Activated CD4-positive, alpha-beta memory T cell treated with anti-CD3 and anti-CD28 coated beads for 36 hours (primary cell): ENCODE measurements at places on chromosomes 4 and X.

- no peak for DNase-seq
These were observed 328.5 kb upstream of the FGF16 start for GRCh38 chrX:77118686-77119085.

DNA sequence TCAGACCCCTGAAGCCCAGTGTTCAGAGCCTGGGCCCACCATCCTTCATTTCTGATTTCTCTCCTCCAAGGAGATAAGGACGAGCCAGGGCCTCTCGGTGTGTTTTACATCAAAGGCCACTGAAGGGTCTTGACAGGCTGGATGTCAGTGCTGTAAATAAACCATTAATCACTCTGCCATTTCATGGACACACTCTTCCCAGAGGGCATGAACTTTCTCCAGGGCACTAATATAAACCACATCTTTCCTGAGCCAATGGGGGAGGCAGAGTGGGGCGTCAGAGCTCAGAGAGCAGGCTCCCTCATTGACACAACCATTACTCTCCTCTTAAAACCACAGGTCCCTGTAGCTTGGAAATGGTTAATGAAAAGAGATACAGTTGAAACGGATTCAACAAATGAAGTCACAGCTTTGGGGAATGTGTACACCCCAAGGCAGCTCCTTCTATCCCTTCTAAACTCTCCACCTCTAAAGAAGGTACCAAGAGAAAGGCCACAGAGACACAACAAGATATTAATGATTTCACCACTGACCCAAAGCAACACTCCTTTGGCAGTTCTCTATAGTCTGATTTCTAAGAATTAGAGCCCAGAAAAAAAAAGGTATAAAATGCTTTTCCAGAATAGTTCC lies 200.6 kb downstream of the CHIC2 start:
- DNase-seq, result no peak

DNA sequence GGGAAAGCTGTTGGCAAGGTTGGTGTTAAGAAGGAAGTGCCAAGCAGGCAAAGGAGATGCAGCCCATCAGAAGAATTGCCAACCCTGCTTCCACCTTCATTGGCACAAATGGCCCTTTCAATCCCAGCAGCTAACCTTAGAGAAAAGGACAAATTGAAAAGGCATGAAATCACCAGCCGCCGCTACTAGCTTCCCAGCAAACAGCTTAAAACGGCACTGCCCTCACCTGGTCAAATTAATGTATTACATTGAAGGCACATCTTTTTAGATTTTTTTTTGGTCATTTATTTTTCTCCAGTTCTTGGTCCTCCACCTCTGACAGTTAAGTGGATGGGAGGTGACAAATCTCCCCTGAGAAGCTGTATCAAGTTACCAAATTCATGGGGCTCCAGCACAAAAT lies 51.0 kb upstream of the NHSL2 start:
- peak; percentile 31 for DNase-seq

DNA sequence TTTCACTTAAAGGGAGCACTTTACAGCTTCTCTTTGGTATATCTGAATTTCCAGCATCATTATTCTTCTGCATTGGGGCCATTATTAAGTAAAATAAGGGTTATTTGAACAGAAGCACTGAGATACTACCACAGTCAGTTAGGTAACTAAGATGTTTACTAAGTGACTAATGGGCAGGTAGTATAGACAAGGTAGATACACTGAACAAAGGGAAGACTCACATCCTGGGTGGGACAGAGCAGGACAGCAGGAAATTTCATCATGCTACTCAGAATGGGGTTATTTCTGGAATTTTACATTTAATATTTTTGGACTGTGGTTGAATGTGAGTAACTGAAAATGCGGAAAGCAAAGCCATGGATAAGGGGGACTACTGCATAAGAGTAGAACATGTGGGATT lies 316.0 kb downstream of the CCSER1 start:
- DNase-seq, result no peak

DNA sequence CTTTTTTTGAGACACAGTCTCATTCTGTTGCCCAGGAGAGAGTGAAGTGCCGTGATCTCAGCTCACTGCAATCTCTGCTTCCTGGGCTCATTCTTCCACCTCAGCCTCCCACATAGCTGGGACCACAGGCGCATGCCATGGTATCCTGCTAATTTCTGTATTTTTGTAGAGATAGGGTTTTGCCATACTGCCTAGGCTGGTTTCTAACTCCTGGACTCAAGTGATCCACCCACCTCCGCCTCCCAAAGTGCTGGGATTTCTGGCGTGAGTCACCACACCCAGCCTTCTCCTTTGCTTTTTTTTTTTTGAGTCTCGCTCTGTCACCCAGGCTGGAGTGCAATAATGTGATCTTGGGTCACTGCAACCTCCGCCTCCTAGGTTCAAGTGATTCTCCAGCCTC lies 94.1 kb downstream of the PDS5A start:
- no peak for DNase-seq

DNA sequence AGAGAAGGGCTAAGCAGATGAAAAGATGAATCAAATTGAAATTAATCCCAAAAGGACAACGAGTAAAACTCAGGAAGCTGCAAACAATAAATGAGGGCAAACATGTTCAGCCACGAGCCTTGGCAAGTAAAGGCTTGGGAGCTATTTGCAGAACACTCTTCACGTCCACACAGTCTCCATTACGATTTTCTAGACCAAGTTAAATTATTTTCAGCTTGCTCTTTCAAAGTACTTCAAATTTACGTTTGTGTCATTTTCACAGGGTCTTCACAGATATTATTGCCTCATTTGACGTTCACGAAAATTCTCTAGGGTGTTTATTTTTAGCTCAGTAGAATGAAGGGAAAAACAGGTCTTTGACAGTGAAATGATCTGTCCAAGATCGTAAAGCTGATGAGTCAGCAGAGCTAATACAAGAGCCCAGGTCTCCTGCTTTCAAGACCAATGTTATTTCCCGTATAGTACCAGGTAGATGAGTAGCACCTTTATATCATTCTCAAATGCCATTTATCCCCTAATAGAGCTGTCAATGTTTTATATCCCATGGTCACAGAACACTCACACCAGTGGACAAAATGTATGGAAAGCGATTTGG lies 20.9 kb downstream of the KLB start:
- no peak for DNase-seq

GRCh38 chr4:19993242-19993641 lies 258.5 kb upstream of the SLIT2 start:
- DNase-seq, result no peak

DNA sequence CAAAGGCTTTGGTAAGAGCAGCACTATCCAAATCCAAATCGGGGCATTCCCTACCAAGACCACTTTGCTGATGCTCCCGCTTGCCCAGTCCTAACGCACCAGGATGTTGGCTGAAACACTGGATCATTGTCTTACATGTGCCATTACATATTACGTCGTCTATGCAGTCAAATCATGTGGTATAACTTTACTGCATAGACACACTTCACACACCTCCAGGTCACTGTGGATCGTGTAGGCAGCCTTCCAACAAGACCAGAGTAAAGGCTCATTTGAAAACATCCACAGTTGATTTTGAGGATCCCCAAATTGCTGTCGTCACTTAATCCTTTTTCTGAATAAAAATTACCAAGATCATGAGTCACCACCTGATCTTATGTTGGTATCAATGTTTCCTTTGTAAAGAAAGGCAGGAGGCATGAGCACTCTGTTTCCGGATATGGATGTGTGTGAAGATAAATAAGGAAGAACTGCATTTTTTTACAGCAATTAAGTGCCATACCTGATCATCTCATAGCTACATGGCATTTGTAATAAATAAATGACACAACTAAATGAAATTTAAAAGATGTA lies 18.5 kb downstream of the TENM3 start:
- no peak for DNase-seq

GRCh38 chr4:139241086-139241783 lies 38.8 kb downstream of the MGARP start:
- DNase-seq, result no peak

GRCh38 chr4:117691572-117692351 lies 342.5 kb upstream of the NDST3 start:
- DNase-seq, result no peak

GRCh38 chr4:46648088-46648744 lies 258.3 kb upstream of the GABRA2 start:
- DNase-seq, result no peak

- DNase-seq, result no peak
These were observed 2.6 kb upstream of the HPGDS start for GRCh38 chr4:94345266-94345665.

- DNase-seq, result no peak
These were observed 203.7 kb downstream of the BMPR1B start for GRCh38 chr4:94961420-94961819.

- no peak for DNase-seq
These were observed 1.3 kb upstream of the INTU start for GRCh38 chr4:127631420-127631819.

DNA sequence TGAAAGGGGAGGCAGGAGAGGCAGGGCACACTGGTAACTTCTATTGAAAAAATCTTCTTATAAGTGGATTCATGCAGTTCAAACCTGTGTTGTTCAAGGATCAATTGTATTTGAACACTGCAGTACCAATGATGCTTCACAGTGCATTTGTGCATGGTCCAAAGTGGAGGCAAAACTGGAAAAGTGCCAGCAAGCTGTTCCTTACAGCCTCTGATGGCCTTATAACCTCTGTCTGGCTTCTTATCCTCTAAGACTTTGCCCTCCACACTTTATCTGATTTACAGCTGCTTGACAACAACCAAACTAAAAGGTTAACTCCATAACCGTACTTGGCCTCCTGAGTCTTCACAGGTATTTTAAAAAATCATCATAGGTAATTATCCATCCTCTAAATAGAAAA lies 40.4 kb downstream of the MAGEB17 start:
- no peak for DNase-seq

DNA sequence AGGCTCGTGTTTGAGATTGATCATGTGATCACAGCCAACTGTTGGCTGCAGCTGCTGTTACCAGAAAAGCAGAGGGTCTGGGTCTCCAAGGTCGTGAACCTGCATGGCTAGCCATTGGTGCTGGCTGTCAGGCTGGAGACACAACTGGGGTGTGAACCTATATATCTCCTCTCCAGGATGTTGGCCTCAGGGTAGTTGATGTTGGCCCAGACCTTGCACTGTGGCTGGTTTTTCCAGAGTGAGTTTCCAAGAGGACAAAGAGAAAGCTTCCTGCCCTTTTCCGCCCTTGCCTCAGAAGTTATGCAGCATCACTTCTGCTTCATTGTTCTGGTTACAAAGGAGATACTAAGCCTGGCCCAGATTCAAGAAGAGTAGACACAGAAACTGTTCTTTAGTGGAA lies 607.8 kb upstream of the HS3ST1 start:
- DNase-seq, result no peak

GRCh38 chr4:173237152-173237551 lies 68.5 kb downstream of the GALNT7 start:
- DNase-seq, result no peak

DNA sequence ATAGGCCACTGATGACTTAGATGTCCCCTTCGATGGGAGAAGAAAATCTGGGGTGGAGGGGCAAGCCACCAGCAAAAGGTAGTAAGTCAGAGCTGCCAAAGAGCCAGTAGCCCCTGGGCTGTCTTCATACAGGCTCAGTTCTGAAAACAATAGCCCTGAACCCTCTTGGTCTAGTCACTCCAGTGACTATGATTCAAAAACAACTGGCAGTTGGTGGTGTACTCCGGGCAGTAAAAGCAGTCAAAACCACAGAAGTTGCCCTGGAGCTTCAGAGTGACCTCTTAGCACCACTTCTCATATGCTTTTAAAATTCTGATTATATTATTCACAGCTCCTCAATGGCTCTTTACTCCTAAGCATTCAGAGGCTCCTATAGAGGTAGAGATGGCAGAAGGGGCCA lies 164.3 kb upstream of the MAMLD1 start:
- DNase-seq, result no peak

- DNase-seq, result no peak
These were observed 492.0 kb downstream of the ZIC3 start for GRCh38 chrX:138057883-138058282.

DNA sequence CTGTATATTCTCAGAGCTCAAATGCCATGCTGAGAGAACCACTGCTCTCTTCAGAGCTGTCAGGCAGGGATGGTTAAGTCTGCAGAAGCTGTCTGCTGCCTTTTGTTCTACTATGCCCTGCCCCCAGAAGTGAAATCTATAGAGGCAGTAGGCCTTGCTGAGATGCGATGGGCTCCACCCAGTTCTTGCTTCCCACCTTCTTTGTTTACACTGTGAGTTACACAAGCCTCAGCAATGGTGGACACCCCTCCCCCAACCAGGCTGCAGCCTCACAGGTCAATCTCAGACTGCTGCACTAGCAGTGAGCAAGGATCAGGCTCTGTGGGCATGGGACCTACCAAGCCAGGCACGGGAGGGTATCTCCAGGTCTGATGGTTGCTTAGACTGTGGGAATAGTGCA lies 271.6 kb downstream of the CENPC start:
- DNase-seq, result no peak

DNA sequence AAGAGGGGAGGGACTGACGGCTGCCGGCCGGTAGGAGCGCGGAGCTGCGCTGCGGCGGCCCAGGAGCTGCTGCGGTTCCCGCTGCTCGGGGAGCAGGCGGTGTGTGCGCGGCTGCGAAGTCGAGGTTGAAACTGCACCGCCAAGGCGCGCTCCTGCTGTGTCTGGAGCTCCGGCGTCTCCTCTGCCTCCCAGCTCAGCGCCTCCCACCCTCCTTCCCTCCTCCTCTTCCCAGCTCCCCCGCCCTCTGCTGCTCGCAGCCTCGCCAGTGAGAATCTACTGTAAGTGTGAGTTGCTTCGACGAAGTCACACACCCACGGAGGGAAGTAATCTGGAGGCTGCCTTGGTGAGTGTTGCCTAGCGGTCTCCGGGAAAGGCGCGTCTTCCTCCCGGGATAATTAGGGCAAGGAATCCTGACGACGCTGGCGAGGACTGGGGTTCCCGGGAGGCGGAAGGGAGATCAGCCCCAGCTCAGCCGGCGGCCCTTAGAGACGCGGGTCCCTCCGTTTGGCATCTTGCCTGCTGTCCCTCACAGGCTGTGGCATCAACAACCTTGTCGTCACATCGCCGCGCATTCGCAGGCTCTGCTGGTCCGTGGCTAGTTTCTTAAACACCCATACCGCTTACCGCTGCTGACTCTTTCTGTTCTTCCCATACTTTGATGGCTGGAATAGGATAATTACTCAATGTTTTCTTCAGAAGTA lies at the start of gene EPHA5:
TSS of gene EPHA5 (minus strand) at position 159 of the 701 bp plus-strand sequence. CDS start 747 bp downstream, outside the sequence.
- DNase-seq, result no peak

DNA sequence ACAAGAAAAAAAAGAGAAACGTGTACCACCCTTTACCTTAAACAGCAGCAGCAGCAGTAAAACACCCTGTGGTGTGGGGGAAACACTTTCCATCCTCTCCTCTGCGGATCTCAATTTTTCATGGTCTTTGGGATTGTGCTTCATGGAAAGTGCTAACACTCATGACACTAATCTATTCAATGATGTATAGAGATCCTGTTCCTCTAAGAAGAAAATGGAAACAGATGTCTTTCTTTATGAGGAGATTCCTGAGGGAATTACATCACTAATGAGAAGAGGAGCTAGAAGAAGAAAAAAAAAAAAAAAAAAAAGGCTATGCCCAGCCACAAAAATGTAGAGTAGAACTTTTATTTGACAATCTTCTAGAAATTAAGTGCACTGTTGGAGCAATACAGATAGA lies 62.9 kb upstream of the NDST3 start:
- DNase-seq, result no peak
